ENCODE measurements at places on chromosomes 11 and 22.
A peak's percentile ranks its signal among the peaks of the same experiment; 100 is the strongest.

GRCh38 chr11:11003226-11003625 lies 145.4 kb upstream of the ZBED5 start:
- DNase-seq, result no peak

DNA sequence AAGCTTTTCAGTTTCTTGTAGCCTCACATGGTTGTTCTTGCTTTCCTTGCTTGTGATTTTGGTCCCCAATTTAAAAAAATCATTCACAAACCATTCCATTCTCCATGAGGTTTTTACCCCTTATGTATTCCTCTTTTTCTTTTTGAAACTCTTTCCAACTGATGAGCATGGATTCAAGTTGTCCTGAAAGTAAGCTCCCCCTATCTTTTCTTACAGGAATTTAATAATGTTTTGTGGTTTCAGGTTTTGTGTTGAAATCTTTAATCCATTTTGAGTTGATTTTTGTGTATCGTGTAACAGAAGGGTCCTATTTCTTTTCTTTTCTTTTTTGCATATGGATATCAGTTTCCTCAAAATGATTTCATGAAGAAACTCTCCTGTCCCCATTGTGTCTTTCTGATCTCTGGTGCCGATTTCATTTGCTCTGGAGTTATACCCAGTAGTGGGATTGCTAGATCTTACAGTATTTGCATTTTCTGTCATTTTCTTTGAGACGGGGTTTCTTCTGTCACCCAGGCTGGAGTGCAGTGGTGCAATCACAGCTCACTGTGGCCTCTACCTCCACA lies 58.5 kb downstream of the LRRC74B start:
- no peak for DNase-seq

GRCh38 chr11:70645537-70645936 lies 247.2 kb downstream of the CTTN start:
- DNase-seq, result no peak

- no peak for DNase-seq
These were observed 71.7 kb downstream of the AMBRA1 start for GRCh38 chr11:46521961-46522681.

GRCh38 chr11:81946831-81947230 lies 786.8 kb downstream of the FAM181B start:
- DNase-seq, result no peak

DNA sequence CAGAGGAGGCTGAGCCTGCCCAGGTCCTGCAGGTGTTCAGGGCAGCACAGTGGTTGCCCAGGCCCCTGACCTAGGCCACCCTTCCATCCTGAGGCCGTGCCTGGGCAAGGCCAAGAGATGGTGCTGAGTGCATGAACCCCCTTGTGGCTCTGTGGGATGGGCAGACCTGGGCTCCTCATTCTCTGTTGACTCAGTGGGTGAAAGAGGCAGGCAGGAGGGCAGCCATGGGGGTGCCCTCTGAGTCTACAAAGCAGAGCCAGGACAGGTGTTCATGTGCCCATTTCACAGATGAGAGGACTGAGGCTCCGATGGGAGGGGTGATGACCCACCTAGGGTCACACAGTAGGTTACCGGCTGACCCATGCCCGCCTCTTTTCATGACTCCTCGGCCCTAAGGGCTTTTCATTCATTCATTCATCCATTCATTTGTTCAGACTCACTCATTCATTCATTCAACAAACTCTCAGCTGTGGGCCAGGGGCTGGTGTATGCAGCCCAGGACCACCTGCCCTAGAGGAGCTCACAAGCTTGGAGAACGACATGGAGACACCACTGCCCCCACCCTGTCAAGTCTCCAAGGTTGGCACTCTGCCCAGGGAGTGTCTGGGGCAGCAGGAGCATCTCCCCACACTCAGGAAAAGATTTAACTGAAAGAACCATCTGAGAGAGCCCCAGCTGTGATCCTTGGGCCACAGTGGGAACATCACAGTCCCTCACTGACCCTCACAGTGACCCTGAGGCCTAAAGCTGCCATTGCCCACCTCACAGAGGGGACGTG lies 40.5 kb downstream of the IGLL5 start:
- peak; percentile 48 for DNase-seq

DNA sequence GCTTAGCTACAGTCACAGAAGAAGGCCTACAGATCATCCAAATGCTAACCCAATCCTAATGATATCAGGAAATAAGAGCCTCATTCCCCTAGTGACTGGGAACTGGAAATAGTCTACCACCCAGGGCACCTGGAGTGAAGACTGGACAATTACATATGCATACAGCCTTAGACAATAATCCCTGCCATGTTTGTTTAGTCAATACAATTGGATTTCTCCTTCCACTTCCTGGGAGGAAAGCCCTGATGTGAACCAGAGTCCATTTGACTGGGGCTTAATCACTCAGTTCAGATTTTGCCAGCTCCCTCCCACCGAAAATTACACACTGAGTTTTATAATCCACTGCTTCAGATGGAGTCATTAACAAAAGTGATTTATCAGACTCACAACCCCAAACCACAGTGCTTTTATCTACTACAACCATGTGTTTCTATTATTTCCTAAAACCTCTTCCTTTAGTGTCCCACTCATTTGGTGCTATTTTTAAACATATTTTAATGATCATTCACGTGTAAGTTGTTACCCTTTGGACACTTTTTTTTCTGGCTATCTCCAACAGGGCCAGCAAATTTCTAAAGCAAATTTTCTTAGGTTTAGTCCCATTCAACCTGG lies 29.9 kb downstream of the CWF19L2 start:
- DNase-seq, result no peak

DNA sequence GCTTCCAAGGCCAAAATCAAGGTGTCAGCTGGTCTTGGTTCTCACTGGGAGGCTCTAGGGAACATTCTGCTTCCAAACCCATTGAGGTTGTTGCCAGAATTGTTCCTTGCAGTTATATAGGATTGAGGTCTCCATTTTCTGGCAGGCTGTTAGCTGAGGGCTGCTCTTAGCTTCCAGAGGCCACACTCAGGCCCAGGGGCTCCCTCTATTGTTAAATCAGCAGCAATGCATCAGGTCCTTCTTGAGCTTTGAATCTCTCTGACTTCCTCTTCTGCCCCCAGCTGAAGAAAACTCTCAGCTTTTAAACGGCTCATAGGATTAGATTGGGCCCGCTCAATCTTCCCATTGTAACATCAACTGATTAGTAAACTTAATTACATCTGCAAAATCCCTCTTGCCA lies 39.3 kb upstream of the BSX start:
- peak; percentile 65 for DNase-seq
